ENCODE measurements at places on chromosomes 1 and 21. TPM values are rescaled to one million over a fixed set of nuclear protein-coding genes. Genes with fewer than 3 reads are reported as not detected.

The CASQ2 gene
- total RNA-seq = not detected

The SMPDL3B gene
- total RNA-seq = 0.26 TPM

The LYPD8 gene
- total RNA-seq = not detected

The TRMT13 gene
- total RNA-seq = 19.6 TPM

The OR2T11 gene
- not detected for total RNA-seq

DNA sequence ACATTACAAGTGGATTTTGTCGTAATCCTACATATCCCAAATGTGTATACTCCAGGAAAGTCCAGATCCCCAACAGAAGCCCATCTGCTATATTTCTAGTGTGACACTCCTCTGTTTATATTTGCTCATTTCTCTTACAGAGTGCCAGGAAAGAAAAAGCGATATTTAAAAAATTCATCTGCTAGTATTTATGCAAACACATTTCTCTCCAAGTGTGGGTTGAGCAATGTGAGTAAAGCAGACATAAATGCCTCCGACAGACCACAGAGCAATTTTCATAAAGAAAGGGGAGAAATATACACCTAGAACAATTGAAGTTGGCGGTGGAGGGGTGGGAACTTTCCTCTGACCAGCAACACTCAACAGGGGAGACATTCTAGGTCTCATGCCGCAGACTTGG, 22.2 kb upstream of the RAP1A start:
- DNase-seq = no peak

DNA sequence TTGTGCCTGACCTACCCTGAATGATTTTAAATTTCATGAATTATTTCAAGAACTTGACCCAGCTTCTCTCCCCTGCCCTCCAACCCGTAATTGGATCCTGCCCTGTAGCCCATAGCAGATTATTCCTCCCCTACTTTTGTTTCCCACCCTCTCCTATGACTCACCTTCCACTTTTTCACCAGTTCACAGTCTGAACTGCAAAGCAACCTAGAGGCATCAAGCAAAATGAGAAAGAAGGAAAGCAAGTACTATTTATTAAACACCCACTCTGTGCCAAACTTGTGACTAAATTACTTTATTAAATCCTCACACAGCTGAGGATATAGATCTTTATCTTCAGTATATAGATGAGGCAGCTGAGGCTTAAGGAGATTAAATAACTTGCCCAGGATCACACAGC, 20.7 kb upstream of the IKBKE start:
- DNase-seq = no peak

- no peak for DNase-seq
These were observed 189.5 kb upstream of the GREM2 start for GRCh38 chr1:240801442-240801841.

DNA sequence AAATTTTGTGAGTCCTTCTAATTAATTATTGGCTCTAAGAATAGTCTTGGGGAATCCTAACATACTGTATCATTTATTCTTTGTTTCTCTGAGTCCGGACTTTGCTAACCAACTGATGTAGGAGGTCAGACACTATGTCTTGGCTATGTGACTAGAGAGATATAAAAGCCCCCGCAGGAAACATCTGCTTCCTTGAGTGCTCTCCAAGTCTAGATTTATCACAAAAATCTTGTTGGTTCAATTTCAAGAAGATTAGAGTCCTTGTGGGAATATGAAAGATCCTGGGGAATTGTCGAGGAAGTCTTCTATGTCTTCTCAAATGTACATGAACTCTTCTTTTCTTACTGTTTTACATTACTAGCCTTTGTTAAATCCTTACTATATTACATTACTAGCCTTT, 1712.5 kb downstream of the NCAM2 start:
- peak; percentile 57 for DNase-seq

DNA sequence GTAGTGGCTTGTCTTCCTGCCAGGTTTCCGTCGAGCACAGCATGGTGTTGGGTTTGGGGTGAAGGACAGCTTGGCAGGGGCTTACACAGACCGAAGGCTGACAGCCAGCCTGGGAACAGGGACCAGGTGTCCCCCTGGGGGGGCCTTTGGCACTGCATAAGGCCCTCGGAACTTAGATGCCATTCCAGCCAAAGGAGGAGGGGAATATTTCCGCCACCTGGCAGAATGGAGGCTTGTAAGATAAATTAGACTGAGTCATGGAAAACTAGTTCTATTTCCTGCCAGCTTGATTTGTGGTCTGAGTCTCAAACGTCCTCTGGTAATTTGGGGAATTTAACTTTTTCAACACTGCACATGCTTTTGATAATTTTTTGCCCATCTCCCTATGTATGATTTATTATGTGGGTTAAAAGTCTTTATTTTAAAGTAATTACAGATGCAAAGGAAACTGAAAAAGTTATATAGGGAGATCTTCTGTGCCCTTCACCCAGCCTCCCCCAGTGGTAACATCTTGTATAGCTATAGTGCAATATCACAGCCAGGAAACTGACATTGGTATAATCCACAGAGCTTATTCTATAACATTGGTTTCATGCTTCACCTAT, 11.5 kb upstream of the TMEM51 start:
- DNase-seq = peak; percentile 43

- no peak for DNase-seq
These were observed 26.8 kb upstream of the UBE2U start for GRCh38 chr1:64176659-64177058.

DNA sequence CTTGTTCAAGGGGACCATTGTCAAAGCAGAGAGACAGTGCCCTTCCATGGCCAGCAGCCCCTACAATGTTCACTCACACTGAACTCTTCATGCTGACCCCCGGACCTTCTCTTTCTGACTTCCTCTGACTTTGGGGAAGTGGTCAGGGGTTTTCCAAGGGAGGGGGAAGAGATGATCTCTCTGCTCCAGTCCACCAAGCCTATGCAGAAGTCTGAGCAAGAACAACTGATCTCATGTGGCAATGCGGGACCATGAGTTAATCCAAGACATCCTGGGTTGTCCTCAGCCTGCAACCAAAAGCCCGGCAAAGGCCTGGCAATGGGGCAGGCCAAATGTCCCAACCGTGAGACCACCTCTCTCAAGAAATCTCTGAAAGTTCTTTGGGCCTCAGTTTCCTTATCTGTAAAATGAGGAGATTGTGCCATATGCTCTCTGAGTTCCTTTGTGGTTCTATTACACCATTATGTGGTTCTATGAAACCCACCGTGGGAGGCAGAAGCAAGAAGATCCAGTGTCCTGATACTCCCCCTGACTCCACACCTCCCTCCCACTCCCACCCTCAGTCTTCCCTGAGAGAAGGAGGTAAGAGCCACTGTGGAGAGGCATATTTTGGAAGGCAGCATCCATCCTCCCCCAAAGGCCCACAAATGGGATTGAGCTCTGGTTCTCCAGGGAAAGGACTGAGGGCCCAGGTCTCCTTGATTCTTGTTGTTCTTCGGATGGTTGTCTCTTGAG, 11.8 kb upstream of the ARHGEF2 start:
- no peak for DNase-seq

- no peak for DNase-seq
These were observed 228.4 kb upstream of the NRIP1 start for GRCh38 chr21:15293240-15293639.

- no peak for DNase-seq
These were observed 112.8 kb upstream of the USP25 start for GRCh38 chr21:15616864-15617574.

- DNase-seq = no peak
These were observed 563.0 kb downstream of the LRRIQ3 start for GRCh38 chr1:73635021-73635420.

GRCh38 chr1:44661781-44662682, 12.2 kb downstream of the TMEM53 start:
- DNase-seq = no peak

- DNase-seq = no peak
These were observed 4.1 kb upstream of the AHCYL1 start for GRCh38 chr1:109980324-109981003.

DNA sequence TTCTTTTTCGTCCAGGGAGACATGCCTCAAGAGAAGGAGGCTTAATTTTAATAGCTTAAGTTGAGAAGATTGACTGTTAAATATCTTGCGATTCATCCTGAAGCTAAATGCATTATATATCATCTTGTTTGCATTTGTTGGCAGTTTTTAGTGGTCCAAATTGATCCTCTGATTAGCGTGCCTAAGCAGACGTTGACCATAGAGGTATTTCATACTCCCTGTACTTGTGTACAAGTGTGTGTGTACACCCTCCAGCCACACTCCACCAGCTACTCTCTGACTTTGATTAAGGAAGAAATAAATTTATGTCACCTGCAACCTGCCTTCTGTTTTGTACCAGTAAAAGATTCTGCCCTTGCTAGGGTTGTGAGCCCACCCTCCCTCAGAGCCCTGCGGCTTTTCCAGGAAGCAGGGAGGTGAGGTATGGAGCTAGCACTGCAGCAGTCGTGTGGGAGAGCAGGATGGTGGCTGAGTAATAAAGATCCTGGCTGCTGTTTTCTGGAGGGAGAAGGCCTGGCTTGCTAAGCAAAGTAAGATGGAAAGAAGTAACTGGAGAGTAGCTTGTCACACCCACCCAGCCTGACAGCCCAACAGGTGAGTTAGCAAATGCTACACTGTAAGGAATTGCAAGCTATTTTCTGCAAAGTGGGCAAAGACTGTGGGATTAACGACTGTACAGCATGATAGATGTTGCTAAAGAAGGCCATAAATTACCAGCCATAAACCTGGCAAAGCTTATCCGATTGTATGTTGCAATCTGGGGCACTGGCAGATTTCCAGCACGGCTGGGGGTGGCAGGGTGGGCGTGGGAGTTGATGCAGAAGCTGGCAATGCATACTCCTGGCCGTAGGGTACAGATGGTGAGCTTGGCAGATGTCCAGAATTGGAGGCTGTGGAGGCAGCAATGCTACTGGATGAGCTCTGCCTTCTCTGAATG, 170.2 kb downstream of the TNR start:
- no peak for DNase-seq

DNA sequence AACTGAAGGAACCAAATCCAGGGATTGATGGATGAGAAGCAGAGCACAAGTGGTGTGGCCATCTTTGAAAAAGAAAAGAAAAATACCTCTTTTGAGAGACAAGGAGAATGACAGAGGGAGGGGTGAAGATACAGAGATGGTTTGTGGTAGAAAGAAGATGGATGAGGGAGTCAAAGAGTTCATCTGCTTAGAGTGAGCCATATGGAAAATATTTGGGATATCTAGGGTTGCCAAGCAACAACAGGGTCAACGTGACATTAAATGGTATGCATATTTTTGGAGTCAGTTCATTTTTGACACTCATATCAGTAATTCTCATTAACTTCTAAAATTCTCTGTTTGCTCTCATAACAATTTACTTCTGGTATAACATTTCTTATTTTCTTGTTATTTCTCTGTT, 50.7 kb downstream of the MACF1 start:
- no peak for DNase-seq

DNA sequence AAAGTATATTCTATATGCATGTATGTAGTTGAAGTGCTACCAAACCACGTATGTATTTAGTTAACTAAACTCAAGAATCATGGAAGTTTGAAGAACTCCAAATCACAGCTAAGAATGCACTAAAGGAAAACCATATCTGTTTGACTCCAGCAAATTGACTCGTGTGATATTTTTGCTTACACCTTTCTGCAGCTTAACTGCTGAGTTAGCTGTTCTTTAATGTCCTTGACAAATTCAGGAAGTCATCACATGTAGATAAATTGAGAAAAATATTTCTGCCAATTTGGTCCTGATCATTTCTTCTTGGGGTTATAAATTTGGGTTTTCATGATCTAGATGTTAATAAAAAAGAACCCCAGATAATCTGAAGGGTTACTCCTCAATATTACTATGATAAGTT, 83.0 kb downstream of the NFIA start:
- no peak for DNase-seq

DNA sequence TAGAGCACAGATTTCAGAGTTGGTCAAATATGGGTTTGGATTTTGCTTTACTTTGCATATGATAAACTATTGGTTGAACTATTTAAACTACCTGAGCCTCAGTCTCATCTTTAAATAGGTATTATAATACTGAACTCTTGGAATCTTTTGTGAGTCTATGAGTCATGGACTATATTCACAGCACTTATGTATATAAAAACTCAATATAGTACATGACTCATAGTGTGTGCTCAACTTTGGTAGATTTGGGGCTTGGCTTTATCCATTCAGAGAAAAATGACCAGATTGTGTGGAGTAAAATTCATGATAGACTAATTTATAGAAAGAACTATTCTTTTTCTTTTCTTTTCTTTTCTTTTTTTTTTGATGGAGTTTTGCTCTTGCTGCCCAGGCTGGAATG, 28.7 kb downstream of the FCRL3 start:
- DNase-seq = no peak

Measured in pulmonary artery endothelial cell (primary cell).